HuH-7.5 (cell line): ENCODE measurements at places on chromosomes 3 and 15.
A peak's percentile ranks its signal among the peaks of the same experiment; 100 is the strongest.

- DNase-seq, result peak; percentile 71
These were observed 138.8 kb upstream of the HACD2 start for GRCh38 chr3:123723522-123724168.

DNA sequence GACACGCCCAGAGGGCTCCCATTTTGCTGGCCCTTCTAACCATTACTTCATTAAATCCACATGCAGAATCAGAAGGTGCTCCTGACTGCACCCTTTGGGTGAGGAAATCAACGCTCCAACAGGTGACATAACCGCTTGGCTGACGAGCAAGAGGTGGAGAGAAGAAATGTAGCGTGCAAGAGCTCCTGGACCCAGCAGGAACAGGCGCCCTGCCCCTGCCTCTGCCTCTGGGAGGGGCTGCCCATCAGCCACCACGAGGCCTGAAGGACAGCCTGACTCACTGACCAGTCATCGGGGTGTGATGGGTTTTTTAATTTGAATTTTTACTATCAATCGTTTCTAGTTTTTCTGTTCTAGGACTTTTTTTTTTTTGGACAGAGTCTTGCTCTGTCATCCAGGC lies 218.2 kb downstream of the ADAMTS17 start:
- no peak for DNase-seq

- DNase-seq, result no peak
These were observed 626.3 kb downstream of the TBL1XR1 start for GRCh38 chr3:176570992-176571391.

DNA sequence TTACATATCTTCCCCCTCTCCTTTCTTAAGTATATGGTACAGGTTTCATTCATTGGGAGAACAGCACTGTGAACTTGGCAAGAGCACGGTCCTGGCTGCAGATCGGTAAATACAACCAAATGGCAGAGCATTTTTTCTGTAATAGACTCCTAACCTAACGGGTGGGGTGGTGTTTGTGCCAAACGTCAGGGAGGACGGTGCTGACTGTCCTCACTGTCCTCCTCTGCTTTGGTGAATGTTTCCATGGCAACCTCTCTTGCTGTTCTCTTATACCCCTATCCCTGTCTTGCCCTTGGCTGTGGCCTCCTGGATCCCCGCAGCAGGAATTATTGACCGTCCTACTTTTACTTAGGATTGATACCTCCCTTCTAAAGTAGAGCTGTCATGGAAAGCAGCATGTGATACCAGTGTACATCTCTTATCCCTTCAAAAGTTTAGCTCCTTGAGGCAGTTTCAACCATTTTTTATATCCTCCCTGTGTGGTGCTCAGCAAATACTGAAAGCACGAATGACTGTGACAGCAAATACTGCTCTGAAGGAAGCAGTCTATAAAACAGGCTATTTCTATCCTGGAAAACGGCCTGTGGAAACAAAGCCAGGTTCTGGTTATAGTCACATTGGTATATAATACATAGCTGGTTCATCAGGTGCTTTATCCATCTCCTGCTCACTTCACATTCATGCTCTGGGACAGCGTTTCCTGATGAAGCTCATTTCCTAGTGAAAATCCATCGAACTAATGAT lies 275.4 kb upstream of the C2CD4B start:
- DNase-seq, result no peak

DNA sequence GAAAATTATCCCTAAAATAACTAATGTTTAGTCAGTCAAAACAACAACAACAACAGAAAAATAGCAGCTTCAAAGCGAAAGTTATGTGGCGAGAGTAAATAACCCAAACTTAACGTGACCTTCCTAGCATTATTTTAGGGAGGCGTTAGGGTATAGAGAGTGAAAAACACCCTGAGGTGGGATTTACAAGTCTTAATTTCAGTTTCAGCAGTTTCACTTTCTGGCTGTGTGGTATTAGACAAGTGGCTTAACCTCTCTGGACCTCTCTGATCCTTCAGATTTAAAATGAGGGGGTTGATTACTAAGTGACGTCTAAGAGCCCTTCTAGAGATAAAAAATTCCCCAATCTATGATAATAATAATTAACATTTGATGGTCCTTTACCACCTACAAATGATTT lies 291.2 kb downstream of the ZBTB20 start:
- DNase-seq, result no peak

DNA sequence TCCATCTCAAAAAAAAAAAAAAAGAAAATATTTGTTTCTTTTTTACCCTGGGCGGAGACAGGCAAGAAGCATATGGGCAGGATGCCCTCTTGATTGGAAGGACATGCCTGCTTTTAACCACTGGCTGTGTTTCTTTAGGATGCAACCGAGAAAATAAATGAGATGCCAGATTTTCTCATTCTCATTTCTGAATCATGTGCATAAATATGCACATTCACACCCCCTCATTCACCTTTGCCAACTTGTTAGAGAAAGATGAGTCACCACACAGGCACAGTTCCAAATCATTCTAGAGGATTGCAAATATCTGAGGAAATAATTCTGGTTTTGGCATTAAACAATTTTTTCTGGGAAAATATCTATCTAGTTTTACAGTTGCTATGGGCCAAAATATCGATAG lies 3.3 kb downstream of the LIPH start:
- no peak for DNase-seq

GRCh38 chr3:122025296-122025695 lies 3.2 kb upstream of the ILDR1 start:
- DNase-seq, result no peak

DNA sequence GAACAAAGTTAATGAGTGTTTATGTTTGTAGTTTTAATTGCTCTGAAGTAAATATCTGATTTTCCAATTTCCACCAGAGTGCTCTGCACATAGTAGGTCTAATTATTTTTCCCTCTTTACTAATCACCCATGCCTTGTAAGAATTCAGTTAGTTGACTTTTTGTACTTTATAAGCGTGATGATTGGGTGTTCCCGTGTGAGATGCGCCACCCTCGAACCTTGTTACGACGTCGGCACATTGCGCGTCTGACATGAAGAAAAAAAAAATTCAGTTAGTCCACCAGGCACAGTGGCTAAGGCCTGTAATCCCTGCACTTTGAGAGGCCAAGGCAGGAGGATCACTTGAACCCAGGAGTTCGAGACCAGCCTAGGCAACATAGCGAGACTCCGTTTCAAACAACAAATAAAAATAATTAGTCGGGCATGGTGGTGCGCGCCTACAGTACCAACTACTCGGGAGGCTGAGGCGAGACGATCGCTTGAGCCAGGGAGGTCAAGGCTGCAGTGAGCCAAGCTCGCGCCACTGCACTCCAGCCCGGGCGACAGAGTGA lies 507 bp upstream of the VHL start:
- DNase-seq, result no peak

- no peak for DNase-seq
These were observed 13.6 kb downstream of the TMOD3 start for GRCh38 chr15:51842852-51843737.

GRCh38 chr3:186142393-186142932 lies 33.6 kb upstream of the ETV5 start:
- DNase-seq, result no peak

DNA sequence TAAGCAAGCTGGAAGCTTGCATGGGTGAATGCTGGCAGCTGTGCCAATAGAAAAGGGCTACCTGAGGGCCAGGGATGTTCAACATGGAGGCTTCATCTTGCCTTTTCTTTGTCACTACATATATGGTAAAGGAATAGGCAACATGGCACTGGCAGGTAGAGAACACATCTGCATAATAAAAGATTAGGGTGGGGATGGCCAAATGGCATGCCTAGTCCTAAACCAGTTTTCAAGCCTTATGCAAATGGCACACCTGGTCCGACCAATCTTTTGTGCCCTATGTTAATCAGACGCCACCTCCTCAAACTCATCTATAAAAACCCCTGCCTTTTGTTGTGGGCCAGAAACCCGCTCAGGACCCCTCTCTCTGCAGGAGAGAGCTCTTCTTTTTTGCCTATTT lies 216.8 kb upstream of the PROK2 start:
- DNase-seq, result no peak

DNA sequence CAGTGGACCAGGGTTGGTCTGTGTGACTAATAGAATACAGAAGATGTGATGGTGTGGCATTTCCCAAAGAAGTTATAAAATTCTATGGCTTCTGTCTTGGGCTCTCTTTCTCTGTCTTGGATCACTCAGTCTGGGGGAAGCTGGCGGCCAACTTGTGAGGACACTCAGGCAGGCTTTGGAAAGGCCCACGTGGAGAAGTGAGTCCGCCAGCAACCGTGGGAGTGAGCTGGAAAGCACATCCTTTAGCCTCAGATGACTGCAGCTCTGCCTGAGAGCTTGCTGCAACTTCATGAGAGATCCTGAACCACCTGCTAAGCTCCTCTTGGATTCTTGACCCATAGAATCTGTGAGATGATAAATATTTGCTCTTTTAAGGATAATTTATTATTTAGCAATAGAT lies 72.0 kb upstream of the RASGRP1 start:
- no peak for DNase-seq

DNA sequence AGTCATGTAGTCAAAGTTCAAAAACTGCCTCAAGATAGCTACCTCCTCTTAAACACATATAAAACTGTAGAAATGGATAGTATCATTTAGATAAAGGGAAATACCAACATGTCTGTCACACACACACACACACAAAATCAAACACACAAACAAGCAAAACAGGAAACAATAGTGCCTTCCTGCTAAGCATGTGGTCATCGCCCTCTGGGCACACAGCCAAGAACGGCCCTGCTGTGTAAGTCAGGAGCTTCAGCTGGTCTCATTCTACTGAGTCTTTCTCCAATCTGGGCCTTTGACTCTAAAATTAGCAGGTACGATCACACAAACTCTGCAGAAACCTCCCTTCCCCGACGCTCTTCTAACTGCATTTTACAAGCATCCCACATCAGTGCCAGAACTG lies 272.2 kb upstream of the CHRNA7 start:
- DNase-seq, result no peak
